ENCODE measurements at places on chromosomes 11 and 22.

DNA sequence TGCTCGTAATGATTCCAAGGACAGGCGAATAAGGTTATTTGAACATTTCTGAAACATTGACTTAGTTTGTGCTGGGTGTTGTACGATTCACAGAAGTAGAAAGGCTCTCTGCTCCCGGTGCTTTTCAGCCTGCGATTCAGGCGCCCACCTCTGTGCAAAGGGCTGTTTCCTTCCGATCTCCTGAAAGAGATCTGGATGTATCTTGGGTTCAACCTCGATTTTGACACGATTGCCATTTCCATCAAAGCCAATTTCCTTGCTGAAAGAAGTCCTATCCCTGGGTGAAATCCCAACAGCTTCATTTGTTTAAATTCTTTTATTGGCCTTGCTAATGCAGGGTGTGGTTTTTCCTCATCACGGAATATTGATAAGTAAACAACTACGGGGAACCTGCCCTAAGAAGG lies 1.1 kb upstream of the ZC3H12C start:
- DNase-seq: no peak

DNA sequence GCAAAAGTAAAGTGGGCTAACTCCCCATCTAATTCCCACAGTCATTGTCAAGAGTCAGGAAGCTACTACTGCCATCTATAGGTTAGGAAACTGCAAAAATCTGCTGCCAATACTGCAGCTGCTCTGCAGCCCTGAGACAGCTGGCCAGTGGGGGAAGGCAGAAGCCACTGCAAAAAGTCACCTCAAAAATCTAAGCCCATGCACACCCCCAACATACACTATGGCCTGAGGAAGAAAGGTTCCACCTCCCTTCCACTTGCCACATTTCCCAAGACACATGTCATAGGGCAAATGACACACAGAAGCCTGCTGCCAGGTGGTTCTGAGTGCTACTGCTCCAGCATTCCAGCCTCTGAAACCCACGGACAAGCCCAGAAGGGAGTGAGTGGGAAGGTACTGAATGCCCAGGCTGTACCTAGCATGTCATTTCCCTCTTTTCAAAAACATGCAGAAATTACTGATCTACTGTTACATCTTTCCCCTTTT lies 36.9 kb downstream of the DGCR2 start:
- no peak for DNase-seq

DNA sequence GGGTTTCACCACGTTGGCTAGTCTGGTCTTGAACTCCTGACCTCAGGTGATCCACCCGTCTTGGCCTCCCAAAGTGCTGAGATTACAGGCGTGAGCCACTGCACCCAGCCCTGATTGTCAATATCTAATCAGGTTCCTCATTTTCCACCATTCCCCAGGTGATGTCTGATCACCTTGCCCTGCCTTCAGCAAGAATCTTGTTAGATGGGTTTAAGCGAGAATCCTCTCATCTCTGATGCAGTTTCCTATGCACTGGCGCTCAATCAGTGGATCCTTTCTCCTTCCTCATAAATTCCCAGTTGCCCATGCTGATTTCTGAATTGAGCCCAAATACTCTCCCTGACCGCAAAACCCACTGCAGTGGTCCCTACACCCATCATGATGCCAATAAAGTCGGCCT lies 664 bp upstream of the ZC3H7B start:
- no peak for DNase-seq

GRCh38 chr11:86919557-86920210 lies 35.5 kb downstream of the FZD4 start:
- no peak for DNase-seq

DNA sequence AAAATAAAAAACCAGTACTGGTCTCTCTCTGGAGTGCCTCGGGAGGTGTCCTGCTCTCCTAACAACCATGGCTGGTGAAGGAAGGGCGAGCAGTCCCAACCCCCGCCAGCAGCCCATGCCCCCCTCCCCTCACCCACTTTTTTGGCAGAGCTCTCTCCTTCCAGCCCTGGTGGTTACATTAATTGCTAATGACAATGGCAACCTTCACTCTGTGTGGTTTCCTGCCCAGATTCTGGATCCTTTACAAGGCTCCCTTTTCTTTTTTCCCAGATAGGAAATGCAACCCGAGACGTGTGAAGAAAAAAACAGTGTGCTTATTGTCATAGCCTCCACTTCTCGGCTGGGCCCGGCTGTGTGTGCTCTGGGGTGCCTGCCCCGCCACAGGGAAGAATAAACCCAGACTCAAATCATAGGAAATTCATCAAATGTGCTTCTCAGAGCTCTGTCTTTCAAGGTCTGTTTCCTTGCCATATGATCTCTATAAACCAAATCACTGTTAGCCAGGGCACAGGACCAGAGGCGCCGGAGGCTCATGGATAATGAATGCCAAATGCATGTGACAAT lies 513.0 kb downstream of the SOX6 start:
- DNase-seq: no peak

DNA sequence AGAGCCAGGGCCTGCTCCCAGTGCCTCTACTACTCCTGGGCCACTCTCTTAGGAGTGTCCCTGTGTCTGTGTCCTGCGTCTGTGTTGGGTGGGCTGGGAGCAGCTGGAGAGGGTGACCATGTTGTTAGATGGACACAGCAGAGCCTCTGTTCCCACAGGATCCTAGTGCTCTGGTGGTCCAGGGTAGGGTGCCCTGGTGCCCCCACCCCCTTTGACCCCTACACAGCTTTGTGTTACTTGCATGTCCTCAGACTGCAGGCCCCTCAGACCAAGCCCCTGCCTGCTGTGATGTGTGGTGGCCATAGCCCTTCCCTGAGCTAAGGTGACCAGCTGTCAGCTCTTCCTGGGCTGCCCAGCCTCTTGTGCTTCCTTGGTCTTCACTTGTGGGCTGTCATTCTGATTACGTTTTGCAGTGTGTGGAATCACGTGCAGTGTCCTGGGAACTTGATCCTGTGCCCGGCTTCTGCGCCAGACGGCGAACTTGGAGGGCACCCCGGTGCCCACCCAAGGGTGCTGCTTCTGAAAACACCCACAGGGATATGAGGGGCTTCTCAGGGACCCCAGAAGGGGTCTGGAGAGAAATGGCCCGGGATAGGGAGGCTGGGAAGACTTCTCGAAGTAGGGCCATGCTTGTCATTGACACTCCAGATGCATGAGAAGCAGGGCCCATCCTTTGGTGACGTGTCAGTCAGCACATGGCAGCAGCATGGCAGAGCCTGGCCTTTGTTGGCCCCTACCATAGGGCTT lies 1.5 kb downstream of the TANGO2 start:
- DNase-seq: no peak

GRCh38 chr22:23521441-23522113 lies 58.5 kb downstream of the IGLL1 start:
- no peak for DNase-seq

DNA sequence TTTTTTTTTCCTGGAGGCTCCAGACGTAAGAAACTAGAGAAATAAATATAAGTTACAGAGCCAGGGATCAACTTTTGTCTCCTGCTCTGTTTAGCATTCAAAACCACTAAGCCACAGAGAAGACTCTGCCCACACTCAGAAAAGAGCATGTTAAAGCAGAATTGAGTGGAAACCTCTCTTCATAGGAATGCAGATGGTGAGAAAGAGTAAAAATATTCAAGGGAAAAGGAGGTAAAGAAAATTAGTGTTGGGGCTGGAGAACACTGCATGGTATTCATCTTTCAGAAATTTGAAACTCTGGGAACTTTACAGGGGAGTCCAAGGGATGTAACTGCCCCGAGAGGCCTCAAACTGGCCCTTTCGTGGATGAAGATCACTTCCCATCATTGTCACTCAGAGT lies 65.1 kb downstream of the CLMP start:
- no peak for DNase-seq

DNA sequence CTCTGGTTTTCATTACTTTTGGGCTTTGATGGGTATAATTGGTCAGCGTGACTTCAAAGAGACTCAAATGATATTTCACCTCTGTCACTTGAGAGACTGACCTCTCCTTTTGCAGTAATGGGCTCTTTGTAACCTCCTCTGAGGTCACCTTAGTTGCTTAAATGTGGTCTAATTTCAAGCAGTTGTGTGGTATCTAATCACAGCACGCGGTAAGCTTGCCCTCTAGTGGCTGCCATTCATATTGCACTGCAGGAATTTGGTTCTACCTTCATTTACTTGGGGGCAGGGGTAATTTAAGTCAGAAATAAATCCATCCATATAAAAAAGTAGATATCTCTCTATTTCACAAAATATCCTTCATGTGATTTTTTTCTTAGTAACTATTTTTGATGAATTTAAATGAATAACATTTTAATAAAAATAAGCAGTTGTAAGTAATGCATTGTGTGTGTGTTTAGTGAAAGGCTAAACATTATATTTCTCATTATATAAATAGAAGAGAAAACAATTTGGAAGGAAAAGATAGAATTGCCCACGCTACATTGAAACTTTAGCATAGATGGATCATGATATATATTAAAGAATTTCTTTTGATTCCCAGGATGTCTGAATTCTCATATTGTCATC lies 55.0 kb upstream of the ANO3 start:
- DNase-seq: no peak
